ENCODE measurements at places on chromosomes 16 and 17.
A peak's percentile ranks its signal among the peaks of the same experiment; 100 is the strongest.

DNA sequence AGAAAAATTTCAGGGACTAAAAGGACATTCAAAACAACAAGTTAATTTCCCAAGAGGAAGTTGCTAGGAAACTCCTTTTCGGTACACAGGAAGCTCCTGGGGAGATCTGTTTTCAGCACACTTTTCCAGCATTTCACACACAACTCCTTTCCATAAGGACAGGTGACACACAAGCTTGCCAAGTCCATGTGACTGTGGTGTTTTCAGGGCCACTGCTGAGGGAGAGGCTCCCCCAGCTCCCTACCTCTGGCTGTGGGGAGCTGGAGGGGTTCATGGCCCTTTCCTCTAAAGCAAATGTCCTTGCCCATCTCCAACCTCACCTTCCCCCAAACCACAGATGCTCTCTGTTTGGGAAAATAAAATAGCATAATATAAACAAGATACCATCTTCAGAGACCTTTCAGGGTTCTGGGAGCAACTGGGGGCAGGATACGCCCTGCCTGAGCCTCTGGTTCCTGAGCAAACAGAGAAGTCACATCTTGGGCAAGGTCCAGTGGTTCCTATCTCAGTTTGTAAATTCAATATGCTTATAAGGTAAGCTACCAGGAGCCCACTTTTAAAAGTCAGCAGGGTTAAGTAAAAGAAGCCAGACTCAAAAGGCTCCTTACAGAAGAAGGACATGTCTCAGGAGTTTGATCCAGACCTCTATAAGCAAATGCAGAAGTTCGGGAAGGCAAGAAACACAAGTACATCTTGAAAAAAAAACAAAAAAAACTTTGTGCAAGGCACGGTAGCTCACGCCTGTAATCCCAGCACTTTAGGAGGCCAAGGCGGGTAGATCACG lies 3.0 kb downstream of the PDZD9 start:
- no peak for DNase-seq

- no peak for DNase-seq
These were observed 59.0 kb upstream of the TRAP1 start for GRCh38 chr16:3776316-3776715.

- no peak for DNase-seq
These were observed 136.8 kb upstream of the RBL2 start for GRCh38 chr16:53297477-53297876.

DNA sequence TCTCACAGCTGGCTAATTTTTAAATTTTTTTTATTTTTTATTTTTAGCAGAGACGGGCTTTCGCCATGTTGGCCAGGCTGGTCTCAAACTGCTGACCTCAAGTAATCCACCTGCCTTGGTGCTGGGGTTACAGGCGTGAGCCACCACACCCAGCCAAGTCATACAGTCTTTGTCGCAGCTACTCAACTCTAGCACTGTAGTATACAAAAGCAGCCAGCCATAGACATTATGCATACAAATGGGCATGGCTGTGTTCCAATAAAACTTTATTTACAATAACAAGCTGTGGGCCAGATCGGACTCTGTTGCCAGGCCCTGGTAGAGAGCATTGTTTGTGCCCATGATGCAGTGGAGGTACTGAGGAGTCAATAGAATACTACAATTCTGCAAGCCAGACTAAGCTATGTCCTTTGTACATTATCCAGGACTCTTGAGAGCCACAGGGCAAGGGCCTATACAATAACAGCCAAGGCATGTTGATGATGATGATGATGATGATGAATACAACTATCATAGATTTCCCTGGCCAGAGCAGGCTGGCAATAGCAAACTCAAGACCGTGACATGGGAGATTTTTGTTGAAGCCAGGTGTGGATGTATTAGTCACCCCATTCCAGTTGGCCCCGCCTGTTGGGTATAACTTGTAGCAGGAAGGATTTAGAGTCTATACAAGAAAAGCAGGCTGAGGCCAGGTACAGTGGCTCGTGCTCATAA lies 101.8 kb downstream of the MYH11 start:
- no peak for DNase-seq

- no peak for DNase-seq
These were observed 2.6 kb upstream of the AKAP1 start for GRCh38 chr17:57082441-57082840.

GRCh38 chr17:73877962-73878361 lies 233.7 kb upstream of the SDK2 start:
- DNase-seq, result no peak

DNA sequence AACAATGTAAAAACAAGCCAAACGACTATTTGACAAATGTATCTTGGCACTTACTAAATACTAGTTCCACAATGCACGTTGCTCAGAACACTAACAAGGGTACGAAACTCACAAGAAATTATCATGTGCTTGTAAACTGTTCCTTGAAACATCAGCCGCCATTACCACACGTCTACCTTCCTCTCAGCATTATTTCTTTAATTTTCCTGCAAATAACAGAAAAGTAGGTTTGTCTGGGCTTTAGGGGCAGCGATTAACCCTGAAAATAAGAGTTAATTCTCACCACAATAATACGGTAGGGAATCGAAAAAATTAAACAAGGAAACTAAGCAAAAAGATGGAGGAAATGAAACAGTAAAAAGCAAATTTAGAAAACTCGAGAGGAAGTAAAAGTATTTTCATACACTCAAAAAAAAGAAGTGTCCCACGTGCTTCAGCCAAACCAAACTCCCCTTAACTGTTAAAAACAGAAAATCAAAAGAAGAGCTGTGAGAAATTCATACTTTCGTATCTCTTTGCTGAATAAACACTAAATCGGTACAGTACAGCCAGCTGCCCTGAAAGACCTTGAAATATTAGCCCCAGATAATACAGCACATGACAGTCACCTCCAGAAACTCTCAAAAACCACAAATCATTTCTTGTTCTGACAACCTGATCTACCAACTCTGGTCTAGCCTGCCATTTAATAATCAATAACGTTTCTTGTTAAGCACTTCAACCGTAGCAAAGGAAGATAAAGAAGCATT lies 1.2 kb downstream of the ARHGAP17 start:
- no peak for DNase-seq

GRCh38 chr17:15436473-15437302 lies 30.7 kb downstream of the CDRT4 start:
- no peak for DNase-seq

- DNase-seq, result no peak
These were observed 21.4 kb downstream of the MYBBP1A start for GRCh38 chr17:4533523-4534504.

DNA sequence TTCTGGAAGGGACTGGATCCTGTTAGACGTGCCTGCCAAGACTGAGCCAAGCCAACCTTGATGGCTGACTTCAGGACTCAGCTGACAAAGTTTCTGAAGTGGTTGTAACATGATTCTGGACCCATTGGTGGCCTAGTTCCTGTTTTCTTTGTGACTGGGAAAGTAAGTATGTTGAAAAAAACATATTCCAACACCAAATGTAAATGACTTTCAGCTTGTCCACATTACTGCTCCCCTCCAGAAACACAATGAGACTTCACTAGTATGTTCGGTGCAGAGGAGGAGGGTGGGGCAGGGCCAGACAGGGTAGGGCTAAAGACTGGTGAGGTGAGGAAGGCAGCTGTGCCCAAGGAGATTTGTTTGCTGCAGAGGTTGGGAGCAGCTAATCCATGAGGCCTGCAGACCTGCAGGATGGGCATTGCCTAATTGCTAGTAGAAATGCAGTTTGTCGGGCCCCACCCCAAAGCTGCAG lies 26.4 kb downstream of the NMT1 start:
- no peak for DNase-seq

- peak; percentile 45 for DNase-seq
These were observed 4.4 kb downstream of the TP53I13 start for GRCh38 chr17:29572691-29573557.

DNA sequence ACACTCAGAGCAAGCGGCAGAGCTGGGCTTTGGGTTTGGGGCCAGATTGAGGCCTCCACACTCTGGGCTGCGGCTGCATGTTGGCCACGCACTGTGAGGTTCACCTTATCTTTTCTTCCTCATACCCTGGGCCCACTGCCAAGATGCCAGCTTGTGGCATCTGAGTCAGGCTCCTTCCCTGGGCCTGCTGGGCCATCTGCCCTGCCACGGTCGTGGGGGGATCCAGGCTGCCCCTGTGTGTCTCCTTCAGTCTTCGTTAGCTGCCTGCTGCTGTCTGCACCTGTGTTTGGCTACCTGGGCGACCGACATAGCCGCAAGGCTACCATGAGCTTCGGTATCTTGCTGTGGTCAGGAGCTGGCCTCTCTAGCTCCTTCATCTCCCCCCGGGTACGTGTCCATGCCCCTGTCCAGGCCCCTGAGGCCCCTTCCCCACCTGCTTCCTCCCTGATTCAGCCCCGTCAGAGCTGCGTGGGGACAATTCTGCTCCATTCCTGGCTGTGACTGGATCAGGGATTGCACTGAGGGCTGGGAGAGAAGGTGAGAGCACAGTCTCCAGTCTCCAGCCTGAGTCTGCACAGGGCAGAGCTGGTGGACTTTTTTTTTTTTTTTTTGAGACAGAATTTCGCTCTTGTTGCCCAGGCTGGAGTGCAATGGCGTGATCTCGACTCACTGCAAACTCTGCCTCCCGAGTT lies 11.2 kb downstream of the SPNS3 start:
- no peak for DNase-seq

GRCh38 chr17:31158746-31159377 lies 64.1 kb downstream of the NF1 start:
- DNase-seq, result no peak

DNA sequence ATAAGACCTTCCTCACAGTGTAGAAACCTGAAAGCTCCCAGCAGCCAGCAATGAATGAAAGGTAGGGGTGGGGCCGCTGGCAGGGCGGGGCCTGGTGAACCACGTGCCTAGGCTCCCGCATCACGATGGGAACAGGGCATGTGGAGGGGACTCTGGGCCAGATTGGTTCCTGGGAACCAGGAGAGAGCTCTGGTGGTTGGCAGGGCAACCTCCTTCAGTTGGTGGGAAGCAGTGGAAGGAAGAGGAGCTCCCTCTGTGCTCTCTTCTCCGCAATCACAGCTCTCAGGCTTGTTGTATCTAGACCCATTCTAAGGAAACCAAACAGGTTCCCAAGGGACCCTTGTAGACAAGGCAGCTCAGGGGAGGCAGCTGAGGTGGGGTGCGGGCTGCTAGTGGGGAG lies 10.5 kb downstream of the GGA2 start:
- DNase-seq, result no peak

- DNase-seq, result no peak
These were observed 13.1 kb downstream of the CTRB2 start for GRCh38 chr16:75193730-75194444.

GRCh38 chr16:3049921-3050481 lies 3.6 kb downstream of the MMP25 start:
- DNase-seq, result no peak

DNA sequence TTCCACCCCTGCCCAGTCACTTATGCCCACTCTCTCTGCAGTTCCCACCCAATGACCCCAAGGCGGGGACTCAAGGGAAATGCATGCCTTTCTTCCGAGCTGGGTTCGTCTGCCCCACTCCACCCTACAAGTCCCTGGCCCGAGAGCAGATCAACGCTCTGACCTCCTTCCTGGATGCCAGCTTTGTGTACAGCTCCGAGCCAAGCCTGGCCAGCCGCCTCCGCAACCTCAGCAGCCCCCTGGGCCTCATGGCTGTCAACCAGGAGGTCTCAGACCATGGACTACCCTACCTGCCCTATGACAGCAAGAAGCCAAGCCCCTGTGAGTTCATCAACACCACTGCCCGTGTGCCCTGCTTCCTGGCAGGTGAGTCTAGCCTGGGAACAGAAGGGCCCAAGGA lies 13.8 kb downstream of the LPO start:
- no peak for DNase-seq

GRCh38 chr16:65105171-65105570 lies 16.7 kb downstream of the CDH11 start:
- DNase-seq, result no peak

- DNase-seq, result no peak
These were observed 4.2 kb downstream of the CCL3 start for GRCh38 chr17:36085765-36086164.

DNA sequence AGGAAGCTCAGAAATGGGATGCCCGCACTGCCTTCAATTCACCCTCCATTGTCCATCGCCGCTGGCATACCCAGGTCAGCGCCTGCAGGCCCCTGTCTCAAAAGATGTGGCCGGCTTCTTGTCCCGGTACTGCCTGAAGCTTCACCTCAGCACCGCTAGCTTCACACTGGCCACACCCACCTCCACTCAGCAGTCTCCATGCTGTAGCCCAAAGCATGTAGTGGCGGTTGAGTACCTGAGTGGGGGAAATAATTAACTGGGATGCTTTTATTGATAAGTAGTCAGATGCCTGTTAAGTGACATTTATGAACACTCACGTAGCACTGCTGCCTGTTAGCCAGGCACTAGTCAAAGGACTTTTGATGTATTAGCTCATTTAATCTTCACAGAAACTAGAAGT lies 143.2 kb downstream of the RPTOR start:
- DNase-seq, result no peak

- DNase-seq, result no peak
These were observed 264.0 kb downstream of the XYLT1 start for GRCh38 chr16:17206712-17207111.

DNA sequence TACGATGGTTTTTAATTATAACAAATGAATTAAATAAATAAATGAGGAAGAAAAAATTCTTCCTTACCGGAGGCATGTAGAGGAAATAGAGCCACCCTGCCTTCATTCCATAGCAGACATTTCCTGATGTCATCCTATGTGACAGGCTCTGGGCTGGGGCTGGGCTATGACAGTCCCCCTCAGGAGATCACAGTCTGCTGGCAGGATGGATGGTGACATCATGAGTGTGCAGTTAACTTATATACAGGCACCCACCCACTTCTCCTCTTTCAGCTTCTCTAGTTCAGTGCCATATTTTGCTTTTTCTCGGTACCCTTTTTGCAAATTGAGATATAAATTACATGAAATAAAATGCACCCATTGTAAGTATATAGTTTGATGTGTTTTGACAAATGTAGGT lies 6.4 kb upstream of the CMTM3 start:
- DNase-seq, result no peak

- no peak for DNase-seq
These were observed 5.1 kb upstream of the NME4 start for GRCh38 chr16:391885-392335.

- no peak for DNase-seq
These were observed 51.8 kb downstream of the PIMREG start for GRCh38 chr17:6496116-6496481.

- no peak for DNase-seq
These were observed at the start of gene CACNB1 for GRCh38 chr17:39197380-39198185. Gene CACNB1 (minus strand): TSS chr17:39197669. CDS start chr17:39197495, 174 bp downstream.

DNA sequence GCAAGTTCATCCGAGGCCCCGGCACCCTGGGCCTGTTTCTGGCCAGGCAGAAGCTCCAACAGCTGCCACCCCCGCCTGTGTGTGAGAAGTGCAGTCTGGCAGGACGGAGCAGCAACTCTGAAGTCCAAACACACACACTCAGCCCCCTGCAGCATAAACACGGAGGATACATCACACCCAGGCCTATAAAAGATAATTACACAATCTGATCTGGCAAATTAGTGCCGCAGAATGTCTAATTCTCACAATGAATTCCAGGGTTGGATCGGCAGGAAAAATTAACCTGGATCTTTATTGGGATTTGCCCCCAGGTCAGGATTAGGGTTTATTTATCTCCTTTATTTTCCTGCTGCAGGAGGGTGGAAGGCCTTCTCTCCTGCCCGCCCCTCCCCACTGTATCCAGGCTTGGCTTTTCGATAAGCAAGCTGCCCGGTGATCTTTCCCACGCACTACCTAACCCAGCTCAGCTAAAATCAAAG lies 311.4 kb downstream of the SOX9 start:
- no peak for DNase-seq
